ENCODE measurements at places on chromosomes 13 and 19.

- no peak for DNase-seq
These were observed 14.9 kb upstream of the FEM1A start for GRCh38 chr19:4776436-4777211.

DNA sequence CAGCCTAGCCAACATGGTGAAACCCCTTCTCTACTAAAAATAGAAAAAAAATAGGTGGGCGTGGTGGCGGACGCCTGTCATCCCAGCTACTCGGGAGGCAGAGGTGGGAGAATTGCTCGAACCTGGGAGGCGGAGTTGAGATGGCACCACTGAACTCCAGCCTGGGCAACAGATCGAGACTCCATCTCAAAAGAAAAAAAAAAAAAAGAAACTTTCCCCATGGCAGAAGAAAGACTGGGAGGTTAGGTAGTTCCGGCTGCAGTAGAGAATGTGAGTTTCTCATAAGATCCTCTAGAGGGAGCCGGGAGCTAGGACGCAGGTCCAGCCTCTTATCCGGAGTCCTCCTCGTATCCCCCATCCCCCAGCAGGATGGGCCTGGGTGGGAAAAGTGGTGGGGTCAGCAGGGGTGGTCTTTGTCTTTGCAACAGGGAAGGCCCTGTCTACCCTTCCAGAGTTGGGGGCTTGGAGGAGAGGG, 13.2 kb upstream of the CREB3L3 start:
- DNase-seq = peak; percentile 77

DNA sequence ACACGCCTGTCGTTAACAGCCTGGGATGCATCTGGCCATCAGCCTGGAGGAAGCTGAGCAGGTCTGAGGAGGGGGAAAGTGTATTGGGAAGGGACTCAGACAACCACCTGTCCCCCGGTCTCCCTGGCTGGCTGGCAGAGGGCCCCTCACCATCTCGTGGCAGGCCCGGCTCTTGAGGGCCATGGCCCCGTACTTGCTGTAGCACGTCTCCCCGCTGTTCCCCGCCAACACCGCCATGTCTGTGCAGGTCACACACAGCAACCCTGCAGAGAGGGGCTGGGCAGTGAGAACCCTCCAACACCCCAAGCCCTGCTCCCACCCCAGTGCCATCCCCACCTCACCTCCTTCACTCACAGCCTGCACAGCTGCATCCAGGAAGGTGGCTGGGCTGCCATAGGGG, 4.0 kb downstream of the TRMT1 start:
- no peak for DNase-seq

DNA sequence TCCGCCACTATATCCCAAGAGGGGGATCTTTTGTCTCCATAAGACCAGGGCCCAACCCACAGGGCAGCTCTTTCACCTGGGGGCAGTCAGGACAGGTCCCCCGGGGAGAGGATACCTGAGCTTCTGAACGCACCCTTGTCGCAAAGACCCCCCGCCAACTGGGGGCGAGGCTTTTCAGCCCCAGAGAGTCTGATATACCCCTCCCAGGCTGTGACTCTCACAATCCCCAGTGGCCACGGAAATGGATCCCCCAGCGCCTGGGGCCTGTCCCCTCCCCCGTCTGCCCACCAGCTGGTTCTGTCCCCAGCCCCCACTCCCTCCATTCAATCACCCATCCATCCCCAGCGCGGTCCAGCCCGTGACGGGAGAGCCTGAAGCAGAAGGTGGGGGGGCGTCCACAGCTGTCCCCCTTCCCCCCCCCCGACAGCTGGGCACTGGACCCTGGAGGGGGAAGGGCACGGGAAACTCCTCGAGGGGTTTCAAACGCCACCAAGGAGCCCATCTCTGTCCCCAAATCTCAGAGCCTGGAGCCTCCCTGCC, 823 bp downstream of the DOCK6 start:
- DNase-seq = no peak

DNA sequence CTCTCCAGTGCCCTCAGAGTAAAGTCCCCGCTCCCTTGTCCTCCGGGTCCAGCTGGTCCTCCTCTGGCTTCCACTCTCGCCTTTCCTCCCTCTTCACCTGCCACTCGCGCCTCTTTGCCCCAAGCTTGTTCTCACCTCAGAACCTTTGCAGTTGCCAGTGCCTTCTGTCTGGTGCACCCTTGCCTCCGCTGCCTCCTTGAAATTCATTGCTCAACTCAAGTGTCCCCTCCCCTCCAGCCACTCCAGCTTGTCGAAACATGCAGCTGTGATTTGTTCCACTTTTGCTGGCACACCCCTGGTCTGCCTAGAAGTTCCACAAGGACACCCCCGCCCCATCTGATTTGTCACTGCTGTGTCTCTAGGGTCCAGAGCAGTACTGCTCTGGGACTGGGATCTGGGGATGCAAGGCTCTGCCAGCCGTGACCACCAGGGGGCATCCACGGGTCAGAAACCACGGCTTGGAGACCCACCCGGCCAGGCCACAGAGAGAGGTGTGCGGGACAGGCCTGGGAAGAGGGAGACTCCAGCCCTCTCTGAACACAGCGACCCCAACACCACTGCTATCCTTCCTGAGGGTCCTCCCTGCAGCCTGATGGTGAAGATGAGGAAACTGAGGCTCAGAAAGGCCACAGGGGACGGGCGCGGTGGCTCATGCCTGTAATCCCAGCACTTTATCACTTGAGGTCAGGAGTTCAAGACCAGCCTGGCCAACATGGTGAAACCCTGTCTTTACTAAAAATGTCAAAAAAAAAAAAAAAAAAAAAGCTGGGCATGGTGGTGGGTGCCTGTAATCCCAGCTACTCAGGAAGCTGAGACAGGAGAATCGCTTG, 49.9 kb downstream of the AP1M1 start:
- peak; percentile 72 for DNase-seq

GRCh38 chr13:39025433-39025839, 12.5 kb downstream of the PROSER1 start:
- DNase-seq = no peak

Data from NT2/D1 (cell line).